ENCODE measurements at places on chromosomes 4 and X.

DNA sequence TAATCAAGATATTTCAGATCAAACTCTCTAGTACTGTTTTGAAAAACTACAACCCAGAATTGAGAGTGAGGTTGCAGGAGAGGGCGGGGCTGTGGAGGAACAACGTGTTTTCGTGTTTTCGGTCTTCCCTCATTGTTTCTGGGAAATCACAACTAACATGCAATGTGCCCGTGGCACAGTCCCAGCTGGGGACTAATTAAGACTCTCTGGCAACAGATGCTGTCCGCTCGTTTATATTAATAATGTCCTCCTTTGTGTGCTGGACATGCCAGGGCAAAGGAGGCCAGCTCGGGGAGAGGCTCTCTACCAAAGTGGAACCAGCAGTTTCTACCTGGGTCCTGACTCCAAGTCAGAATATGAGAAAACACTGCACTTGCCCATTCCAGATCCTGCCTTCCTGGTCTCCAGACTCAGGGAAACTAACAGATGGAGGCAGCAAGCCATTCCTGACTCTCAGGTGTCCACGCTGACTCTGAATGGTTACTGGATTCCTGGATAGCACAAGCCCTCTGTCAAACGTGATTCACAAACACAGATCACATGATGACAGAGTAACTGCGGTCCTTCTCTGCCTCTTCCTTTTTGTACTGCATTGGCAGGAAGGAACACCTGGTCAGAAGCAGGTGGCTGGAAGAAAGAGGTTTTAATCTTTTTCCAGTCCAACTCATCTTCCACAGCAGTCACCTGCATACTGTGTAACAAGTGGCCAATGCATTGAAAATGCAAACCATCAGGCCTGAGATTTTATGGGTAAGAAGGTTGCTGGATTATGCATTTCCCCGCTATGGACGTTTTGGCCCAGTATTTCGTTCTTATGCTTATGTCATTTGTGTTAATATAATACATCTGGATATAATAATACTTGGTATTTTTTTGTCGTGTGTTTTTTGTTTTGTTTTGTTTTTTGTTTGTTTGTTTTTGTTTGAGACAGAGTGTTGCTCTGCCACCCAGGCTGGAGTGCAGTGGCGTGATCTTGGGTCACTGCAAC lies 65.0 kb downstream of the COQ2 start:
- DNase-seq, result peak; percentile 28

DNA sequence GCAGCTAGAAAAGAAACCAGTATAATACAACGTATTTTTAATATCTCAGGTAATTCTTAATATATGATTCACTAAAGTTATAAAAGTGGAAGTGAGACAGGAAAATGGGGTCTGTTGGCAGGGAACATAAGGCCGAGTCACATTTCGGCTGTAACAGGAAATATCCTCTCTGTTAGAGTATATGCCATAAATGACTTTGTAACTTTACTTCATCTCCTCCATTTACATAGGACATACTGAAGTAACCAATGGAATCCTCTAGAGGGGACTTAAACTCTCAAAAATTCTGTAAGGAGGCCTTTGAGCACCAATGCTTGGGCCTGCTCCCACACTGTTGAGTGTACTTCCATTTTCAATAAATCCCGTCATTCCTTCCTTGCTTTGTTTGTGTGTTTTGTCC lies 71.3 kb downstream of the ANKRD17 start:
- no peak for DNase-seq

- DNase-seq, result no peak
Measured at GRCh38 chr4:156952078-156952759, 19.4 kb downstream of the PDGFC start.

- no peak for DNase-seq
Measured at GRCh38 chr4:141658309-141658708, 21.9 kb downstream of the IL15 start.

DNA sequence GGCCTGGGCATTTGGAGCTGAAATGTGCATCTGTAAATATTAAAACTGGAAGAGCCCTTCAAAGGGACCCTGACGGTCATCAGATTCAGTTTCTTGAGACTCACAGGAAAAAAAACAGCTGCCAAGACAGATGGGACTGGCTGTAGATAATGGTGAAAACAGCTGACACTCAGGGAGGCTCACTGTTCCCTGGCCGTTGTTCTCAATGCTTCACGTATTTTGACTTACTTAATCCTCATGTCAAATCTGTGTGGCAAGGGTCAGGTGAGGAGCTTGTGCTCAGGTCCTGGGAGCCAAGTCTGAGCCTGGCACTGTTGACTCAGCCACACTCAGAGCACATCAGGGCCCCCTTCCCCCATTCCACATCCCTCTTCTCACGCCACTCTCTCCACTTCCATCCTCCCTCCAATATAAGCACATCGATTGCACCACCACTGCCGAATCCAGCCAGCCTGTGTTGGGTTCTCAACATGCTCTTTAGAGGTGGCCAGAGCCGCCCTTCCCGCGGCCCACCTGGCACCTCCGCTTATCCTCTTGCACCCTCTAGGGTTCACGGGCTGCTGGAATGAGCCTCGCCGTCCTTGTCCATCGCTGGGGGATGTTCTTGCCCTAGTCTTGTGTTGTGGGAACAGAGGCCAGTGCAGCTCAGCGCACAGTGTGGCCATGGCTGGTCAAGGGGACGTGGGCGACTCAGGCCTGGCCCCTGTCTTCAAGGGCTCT lies 40.1 kb downstream of the EVC start:
- DNase-seq, result no peak

GRCh38 chrX:33892670-33893069 lies 239.4 kb downstream of the FAM47A start:
- DNase-seq, result no peak

DNA sequence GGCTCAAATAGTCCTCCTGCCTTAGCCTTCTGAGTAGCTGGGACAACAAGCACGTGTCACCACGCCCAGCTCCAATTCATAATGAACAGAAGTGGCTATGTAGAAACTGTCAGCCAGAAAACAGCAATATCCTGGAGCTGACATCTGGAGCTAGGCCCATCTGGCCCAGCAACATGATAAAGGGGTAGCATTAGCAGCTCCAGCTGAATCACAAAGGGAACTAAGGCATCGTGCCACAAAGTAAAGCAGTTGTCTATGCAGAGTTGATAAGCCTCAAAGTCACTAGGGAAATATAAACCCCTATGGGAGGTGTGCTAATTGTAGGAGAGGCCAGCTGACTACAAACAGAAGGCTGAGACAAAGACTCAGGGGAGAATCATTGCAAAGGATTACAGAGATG lies 270.5 kb upstream of the GPC4 start:
- DNase-seq, result no peak

DNA sequence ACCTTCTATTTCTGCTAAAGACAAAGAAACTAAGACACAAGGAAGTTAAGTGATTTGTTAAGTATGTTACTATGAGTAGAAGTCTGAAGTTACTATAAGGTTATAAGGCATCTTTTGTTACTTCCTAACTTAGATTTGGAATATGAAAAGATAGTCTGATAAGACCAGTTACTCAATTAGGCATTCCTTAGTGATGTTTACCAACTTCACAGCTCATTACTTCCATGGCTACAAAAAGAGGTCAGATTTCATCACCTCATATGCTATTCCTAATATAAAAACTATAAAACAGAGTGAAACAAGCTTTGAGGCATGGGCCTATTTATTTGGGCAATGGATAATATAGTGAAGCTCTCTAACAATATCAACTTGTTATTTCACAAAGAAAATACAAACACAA lies 143.1 kb downstream of the TBCK start:
- no peak for DNase-seq

GRCh38 chr4:41573502-41574001 lies 35.6 kb downstream of the LIMCH1 start:
- no peak for DNase-seq

DNA sequence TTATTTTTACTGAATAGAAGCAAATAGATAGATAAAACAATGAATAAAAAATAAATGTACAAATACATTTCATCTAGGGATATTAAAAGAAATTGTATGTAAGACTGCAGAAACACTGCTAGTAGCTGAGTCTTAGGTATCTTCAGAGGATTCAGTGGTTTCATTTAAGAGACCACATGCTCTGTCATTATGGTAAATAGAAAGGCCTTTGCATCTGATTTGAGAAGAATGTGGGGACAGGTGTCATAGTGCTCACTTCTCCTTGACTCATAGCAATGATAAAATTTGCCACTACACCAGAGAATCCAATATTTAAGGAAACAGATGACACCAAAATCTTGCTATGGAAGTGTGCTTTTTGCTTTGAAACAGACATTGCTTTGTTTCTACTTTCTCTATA lies 59.8 kb upstream of the PPP1R2C start:
- peak; percentile 11 for DNase-seq

DNA sequence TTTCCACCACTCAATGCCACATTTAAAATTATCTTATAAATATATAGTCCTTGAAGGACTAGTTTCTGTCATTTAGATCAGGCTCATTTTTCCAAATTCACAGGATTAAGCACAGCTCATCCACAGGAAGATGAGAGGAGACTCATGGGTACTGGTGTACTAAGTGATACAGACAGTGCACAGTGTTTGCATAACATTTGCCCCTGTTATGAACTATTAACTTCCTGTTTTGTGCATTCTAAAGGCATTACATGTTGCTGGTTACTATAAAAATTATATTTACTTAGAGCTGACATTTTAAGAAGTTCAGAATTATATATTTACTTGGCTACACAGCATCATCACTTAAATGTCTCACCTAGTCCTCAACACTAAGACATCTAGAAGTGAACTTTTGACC lies 772.0 kb downstream of the TECRL start:
- DNase-seq, result no peak

DNA sequence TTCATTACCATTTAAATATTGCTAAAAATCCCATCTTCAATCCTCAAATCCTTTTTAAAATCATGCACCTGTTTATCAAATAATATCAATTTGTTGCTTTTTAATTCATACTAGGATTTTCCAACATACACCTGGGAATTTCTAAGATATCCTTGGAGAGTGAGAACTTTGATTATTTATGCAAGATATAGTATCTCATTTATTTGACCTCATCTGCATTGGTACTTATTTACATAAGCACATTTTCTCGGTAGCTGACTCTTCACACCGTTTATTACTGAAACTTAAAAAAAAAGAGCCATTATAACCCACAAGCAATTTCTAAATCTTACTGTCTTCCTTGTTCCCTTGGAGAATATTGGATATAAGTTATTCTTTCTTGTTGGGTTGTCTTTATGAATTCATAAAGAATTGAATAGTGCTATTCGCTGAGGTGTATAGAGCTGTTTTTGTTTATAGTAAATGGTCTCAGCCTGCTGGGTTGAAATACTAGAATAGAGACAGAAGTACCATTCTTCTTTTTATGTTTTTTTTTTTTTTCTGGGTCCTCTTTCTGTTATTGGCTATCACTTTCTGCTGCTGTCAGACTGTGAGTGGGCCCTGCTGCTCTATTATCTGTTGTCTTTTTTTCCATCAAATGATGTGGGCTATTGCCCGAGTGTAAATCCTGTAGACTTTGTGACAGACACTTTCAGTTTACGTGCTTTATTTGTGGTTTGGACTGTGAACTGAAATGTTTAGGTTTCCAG lies 2.9 kb downstream of the UGT8 start:
- DNase-seq, result peak; percentile 30

DNA sequence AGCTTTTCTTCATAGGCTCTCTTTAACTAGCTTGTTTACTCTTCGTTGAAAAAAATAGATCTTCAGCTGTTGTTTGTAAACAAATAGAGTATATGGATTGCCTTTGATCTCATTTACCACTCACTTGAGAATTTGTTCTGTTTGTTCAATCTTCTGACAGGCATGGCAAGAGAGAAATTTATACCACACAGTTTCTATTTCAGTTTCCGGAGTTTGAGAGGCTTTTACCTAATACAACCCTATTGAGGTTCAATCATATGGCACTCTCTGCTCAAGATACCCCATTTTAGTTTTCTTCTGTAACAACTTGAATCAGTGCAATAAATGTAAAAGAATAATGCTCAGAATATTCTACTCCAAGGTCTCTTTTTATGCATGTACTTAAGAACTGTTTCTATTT lies 148.0 kb downstream of the EMCN start:
- DNase-seq, result no peak

DNA sequence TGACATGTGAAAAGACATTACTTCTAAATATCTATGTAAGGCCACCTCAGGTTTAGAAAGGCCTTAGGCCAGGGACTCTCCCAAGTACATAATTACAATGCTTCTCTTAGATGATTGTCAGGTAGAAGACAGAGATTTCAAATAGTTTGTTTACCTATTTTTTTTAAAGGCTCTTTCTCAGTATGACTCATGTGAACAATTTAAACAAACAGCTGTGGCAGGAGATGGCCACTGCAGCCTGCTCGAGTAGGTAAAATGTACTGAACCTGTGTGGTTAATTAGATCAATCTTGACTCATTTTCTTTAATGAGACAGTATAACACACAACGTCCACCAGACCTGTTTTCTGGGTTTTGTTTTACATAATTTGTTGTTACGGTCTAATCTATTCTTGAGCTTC lies 50.2 kb downstream of the LEF1 start:
- peak; percentile 61 for DNase-seq

GRCh38 chr4:829291-829690 lies 3.4 kb upstream of the CPLX1 start:
- no peak for DNase-seq

DNA sequence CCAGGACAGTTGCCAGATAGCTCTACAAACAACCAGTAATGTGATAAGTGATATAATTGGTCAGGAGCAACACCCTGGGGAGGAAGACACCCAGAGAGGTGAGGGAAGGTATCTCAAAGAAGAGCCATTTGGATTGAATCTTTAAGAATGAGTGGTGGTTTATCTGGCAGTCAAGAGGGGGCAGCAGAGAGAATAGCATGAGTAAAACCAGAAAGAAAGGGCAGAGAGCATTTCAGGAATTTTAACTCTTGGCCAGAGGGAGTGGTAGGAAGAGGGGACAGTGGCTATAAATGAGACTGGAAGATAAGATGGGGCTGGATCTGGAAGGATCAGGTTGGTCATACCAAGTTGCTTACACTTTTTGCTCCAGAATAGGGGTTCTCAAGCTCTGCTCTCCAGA lies 5.9 kb upstream of the SEPTIN6 start:
- no peak for DNase-seq

DNA sequence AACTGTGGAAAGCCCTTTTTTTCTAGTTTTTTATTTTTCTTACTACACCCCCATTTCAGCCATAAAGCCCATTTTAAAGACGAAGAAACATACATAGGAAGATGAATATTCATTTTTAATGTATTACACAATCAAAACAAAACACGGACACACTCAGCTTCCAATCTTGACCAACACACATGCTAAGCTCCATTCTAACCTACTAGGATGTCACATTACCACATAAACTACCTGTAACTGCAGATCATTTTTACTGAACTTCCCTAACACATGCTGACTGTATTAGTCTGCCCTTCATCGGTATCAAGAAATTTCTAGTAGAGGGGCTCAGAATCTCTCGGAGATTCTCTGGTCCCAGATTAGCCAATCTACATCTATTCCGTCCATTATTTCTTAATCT lies 1.8 kb downstream of the CCNI start:
- DNase-seq, result no peak

DNA sequence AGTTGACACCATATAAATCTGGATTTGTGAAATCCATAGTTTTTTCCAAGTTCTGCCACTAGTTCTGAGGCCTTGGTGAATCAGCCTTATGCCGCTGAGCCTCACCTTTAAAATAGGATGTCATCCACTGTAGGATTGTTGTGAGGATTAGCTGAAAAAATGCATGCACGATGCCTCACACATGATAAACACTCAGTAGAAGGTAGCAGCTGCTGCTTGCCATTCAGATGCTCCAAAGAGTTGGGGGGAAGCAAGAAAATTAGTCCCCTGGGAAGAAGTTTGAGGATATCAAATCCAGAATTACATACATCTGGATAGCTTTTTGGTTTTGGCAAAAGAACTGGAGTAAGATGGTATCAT lies 7.4 kb downstream of the MMAA start:
- no peak for DNase-seq

- DNase-seq, result no peak
Measured at GRCh38 chrX:113157496-113157895, 316.9 kb upstream of the AMOT start.

Measured in GM10248 (cell line).